ENCODE measurements at places on chromosomes 2 and 18.
A peak's percentile ranks its signal among the peaks of the same experiment; 100 is the strongest.

DNA sequence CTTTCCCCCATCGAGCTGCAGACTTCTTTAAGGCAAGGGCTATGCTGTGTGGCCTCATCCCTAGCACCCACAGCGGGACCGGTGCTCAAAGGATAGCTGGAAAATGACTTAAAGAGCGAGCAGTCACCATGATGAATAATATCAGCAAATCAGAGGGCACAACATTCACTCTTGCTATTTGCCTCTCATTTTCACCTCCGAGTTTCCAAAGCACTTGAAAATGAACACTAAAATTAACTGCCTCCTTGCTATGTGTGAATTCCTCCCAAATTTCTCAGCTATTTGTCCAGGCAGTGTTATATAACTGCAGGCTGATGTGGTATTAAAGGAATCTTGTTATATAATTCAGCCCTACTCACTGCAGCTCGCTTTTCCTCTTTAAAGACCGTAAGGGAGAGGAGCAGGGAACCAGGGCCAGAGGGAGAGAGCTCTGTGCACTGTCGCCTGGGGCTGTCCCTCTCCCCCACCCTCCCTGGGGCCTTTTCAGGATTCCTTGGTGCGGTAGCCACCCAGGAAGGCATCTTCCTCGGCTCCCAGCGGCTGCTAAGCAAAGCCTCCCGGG lies 1.4 kb downstream of the CYS1 start:
- DNase-seq = no peak

GRCh38 chr2:61759718-61760117 lies 94.1 kb downstream of the FAM161A start:
- DNase-seq = peak; percentile 32

DNA sequence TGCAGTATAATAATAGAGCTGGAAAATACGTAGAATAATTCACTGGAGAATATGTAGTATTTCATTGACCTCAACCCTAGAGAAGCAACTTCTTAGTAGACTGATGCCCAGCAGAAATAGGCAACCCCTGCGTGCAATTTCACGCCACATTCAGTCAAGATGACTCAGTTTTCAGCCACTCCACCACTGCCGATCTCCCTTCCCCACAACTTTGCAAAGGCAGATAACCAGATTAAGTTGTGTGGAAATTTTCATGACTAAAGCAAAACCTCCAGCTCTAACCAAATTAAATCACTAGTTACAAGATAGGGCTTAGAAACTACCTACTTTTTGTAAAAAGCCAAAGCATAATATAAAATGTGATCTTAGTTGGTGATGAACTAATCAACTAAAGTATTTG lies 63.3 kb upstream of the STK17B start:
- peak; percentile 91 for DNase-seq

DNA sequence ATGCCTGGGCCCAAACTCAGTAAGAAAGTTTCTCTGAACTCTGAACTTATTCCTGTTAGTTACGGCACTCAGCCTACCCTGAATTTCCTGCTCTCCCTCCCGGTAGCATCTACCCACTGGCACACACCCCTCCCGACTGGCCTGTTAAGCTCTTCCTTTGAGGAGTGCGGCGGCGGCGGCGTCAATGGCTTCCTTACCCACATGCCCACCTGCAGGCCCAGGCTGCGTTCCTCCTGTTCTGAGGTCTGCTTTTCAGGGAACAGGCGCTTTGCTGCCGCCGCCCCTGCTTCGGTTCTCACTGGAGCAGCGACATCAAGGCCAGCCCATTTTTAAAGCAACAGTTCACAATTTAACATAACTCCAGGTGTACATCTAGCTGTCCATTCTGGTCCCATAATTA lies 432.4 kb downstream of the DCDC2C start:
- no peak for DNase-seq

GRCh38 chr18:59358712-59359575 lies at the start of gene LMAN1:
LMAN1 (minus strand) TSS chr18:59359265; CDS start chr18:59359244, 21 bp downstream.
- DNase-seq = peak; percentile 96

DNA sequence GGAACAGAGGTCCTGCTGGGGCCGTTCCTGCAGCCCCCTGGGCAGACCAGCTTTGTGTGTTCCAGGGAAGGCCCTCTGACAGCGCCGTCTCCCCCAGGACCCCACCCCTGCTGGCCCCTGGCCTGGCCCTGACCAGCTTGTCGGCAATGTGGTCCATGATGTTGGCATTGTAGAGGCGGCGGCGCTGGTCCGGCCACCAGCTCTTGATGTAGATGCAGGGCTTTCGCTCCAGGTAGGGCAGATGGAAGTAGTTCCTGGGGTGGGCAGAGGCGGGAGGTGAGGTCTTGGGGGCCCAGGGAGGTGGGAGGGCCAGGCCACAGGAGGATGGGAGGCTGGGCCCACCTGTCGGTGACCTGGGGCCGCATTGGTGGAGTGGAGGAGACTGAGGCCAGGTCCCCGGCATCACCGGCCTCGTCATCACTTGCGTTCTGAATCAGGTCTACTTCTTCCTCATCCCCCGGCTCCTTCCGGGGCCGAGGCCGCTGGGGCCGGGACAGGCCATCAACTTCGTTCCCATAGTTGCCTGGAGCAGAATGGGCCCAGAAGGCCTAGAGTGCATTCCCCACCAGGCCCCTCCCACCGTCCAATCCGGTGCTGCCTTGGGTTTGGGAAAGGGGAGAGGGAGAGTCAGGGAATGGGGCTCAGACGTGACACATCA lies 1.3 kb upstream of the OTOF start:
- DNase-seq = no peak

DNA sequence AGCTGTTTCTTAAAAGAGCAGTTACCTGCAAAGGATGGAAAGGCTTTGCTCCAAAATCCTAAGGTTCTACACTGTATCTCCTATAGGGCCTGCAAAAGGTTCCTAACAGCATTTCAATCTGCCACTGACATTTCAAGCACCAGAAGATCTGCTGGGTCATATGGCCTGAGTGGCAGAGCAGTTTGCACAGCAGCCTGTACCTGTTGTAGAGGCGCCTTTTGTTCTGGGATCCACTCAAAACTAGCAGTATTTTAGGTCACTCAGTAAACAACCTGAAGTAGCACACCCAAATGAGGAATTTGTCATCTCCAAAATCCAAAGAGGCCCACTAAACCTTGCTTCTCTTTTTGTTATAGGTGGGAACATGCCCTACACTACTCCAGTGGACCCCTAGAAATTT lies 6.2 kb downstream of the FAM210A start:
- DNase-seq = no peak

GRCh38 chr2:3476321-3476984 lies 42.9 kb downstream of the ADI1 start:
- no peak for DNase-seq

- DNase-seq = peak; percentile 86
These were observed 6.2 kb upstream of the INPP4A start for GRCh38 chr2:98438190-98439133.

GRCh38 chr2:24540011-24540477 lies 49.0 kb downstream of the NCOA1 start:
- no peak for DNase-seq
